ENCODE measurements at places on chromosomes 7 and 10. TPM values are rescaled to one million over a fixed set of nuclear protein-coding genes. Genes with fewer than 3 reads are reported as not detected.

DNA sequence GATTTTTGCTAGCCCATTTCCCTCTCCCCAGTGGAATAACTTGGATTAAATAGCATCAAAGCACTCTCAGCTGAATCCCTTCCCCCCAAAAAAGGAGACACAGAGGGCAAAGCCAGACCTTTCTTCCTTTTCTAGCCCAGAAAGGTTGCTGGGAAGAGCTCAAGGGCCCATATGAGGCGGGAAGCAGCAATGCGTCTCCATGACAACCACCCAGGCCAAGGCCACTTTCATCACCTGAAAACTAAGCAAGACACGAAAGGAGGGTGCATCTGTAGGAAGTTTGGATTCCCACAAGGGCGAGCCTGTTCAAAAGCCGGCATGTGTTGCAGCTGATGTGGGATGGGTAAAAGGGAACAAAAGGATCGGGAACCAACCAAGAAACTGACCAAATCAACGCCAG, 229.1 kb downstream of the PLXNA4 start:
- DNase-seq: no peak

GRCh38 chr10:5891009-5891408, 966 bp downstream of the FBH1 start:
- DNase-seq: no peak

DNA sequence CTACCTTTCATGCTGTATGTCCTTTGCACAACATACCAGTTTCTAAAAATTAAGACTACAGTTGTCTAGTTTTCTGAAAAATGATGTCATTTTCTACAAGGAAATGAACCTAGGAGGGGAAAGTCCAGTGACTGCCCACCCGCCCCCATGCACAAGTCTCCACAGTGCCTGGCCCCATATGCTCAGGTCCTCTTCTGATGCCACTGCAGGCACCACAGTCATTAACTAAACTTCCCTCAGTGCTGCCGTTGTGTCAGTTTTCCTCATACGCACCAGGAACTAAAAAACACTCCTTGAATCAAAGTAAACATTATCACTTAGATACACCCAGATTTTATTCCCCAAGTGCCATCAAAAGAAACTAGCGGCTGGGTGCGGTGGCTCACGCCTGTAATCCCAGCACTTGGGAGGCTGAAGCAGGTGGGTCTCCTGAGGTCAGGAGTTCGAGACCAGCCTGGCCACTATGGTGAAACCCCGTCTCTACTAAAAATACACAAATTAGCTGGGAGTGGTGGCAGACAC, 6.9 kb upstream of the TNS3 start:
- DNase-seq: no peak

DNA sequence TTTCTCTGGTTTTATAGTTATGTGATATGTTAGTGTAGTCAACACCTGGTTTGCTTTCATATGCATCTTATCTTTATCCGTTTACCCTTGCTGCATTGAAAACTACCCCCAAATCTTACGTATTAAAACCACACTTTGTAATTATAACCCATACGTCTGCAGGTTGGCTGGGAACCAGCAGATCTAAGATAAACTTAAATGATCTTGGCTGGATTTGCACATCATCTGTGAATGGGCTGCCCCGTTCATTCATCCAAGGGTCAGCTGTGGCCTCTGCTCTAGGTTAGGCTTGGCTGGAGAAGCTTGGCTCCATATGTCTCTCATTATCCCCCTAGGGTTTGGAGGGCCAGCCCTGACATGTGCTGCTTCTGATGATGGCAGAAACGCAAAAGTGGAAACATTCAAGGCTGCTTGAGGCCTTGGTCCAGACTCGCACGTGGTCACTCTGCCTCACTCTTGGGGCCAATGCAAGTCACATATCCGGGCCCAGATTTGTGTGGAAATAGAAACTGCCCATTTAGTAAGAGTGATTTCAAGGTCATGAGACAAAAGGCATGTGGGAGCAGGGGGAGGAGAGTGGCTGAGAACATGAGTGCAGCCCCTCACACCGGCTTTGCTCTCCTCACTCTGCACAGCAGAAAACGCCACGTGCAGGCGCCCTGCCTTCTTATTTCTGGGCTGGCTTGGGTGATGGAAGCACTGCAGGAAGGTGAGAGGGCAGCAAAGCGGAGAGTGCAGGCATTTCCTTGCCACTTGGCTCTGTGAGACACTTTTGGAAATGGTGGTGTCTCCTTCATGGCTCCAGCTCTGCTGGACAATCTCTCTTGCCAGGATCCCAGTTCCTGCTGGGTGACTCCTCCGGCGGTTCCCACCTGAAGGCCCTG, 553.8 kb downstream of the GLRX3 start:
- DNase-seq: no peak

DNA sequence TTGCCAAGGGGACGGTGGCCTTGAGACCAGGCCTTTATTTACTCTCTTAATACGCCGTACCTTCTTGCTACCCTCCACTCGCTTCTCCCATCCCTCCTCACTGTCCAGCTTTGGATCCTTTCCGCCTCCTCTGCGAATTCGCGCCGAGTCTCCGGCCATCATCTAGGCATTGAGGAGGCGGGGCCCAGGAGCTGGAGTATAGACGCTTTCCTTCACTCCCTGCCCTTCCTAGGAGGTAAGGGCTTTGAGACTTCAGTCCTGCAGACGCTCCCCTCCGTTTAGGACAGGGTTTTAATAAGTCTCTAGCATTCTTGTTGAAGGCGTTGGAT, 538 bp downstream of the TFAM start:
- DNase-seq: no peak

DNA sequence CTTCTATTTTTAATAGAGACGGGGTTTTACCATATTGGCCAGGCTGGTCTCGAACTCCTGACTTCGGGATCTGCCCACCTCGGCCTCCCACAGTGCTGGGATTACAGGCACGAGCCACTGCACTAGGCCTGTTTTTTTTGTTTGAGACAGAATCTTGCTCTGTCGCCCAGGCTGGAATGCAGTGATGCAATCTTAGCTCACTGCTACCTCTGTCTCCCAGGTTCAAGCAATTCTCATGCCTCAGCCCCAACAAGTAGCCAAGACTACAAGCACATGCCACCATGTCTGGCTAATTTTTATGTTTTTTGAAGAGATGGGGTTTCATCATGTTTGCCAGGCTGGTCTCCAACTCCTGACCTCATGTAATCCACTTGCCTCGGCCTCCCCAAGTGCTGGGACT, 73.7 kb downstream of the TYW1B start:
- no peak for DNase-seq

DNA sequence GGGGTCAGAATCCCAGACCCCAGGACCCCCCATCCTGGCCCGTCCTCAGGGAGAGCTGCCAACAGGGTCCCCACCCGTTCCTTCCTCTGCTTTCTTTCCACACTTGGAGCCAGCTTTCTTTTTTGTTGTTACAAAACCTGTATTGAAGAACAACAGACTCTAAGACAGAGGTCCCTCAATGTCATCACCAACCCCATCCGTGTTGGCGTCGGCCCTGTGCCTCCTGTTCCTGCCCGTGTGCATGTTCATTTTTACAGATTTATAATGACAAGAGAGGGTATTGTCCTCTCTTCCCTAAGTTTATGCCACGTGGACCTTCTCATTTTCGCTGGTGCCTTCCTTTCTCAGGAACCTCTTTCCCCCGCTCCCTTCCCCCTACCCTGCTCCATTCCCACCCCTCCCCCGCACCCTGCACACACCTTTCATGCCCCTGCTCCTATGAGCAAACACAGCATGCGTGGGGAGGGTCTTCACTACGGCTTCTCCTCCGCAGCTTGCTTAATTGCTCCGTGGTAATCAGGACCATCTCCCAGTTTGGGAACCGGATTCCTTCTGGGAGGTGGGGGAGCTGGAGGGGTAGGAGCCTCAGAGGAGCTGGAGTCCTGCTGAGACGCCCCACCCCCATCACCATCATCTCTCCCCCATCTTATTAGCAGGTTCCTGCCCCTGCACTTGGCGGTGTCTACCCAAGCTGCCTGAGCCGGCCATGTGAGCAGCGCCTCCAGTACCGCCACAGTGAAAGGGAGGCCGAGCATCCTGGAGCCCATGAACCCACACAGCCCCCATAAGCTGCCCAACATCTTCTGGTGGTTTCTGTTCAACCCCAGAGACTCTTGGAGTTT, 88.0 kb upstream of the INSIG1 start:
- DNase-seq: peak; percentile 52

DNA sequence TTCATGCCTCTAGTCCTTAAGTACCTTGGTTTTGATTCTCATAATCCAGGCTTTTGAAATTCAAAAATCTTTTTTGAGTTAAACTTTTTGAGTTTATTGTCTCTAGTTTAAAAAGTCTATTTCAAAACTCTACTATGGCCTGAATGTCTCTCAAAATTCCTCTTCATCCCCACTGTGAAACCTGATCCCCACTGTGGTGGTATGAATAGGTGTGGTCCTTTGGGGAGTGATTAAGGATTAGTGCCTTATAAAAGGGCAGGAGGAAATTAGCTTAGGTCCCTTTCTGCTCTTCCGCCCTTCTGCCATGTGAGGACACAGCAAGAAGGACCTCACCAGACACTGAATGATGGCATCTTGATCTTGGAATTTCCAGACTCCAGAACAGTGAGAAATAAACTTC, 44.1 kb upstream of the JAZF1 start:
- no peak for DNase-seq

DNA sequence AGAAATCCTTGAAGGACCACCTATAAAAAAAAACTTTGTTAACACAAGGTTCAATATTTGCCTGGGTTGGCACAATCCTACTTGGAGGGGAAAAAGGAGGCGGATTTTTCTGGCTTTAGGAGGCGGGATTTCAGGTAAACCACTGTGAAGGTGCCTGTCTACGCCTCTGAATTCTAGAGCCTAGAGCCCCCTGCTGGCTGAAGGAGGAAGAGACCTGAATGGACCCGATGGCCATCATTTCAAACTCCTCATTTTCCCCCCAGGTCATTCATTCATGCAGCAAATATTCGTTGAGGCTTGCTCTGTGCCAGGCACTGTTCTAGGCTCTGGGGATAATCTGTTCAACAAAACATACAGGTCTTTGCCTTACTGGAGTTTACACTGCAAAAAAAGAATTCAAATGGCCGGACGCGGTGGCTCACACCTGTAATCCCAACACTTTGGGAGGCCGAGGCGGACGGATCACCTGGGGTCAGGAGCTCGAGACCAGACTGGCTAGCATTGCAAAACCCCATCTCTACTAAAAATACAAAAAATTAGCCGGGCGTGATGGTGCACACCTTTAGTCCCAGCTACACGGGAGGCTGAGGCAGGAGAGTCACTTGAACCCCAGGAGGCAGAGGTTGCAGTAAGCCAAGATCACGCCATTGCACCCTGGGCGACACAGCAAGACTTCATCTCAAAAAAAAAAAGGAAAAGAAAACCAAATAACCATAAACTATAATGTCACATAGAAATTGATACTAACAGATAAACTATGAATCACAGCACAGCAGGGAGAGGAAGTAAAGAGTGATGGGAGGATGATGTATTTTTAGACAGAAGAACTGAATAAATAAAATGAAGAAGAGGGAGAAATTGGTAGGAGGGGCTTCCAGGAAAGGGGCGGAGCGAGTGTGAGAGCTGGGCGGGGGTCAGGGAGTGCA, 90.1 kb upstream of the NFE2L3 start:
- peak; percentile 75 for DNase-seq

ACTL6B gene
- not detected for total RNA-seq

MYH16 gene
- total RNA-seq: not detected

NXPH1 gene
- total RNA-seq: not detected

ZNF365 gene
- total RNA-seq: 2.0 TPM

Data from suprapubic skin (tissue), 4 donors.